ENCODE measurements at places on chromosomes 12 and 14.

DNA sequence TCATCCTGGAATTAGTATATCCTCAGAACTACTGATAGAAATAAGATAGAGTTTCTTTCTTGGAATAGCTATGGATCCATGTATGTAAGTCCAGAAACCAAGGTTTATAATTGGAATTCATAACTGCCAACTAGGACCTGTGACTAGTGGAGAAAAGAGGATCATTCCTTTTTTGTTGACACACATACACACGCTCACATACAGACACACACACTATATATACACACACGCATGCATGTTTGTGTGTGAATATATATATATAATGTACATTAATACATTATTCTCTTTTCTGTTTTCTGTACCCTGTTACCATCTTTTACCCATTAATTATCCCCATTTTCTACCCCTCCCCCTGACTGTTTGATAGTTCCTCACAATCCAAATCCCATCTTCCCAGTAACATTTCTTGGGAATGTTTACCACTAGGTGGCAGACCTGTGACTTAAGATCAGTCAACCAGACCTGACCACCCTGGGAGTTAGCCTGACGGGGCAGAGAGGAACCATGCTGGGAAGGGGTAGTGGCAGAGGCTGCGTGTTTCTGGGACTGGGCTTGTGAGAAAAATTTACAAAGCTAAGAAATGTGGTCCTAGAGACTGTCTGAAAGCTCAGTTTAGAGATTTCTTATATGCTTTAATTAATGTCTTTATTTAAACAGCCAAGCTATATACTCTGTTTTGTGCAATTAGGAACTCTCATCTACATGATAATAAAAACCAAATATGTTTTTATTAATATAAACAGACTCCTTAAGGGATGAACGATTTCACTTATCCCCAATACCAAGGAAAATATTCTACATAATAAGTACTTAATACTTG lies 308.0 kb downstream of the PPFIA2 start:
- DNase-seq: no peak

GRCh38 chr14:53715193-53715721 lies 241.4 kb downstream of the BMP4 start:
- no peak for DNase-seq

- DNase-seq: no peak
Observed at GRCh38 chr14:95770777-95771176, 56.9 kb upstream of the TCL1A start.

DNA sequence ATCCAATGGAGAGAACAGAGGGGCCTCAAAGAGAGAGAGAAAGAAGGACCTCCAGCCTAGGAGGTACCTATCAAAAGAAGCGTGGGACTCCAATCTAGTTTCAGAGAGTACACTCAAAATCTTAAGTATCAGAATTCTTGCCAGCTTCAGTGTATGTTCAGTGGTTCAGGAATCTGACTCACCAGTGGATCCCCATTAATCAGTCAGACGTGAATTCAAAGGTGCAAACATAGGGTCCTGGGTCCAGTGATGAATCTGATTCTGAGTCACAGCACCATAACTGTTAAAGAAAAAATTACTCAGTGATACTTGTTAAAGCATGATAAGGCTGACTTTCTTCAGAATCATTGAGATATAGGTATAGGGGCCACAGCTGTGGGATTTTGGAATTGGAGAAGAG lies 33.2 kb downstream of the ETNK1 start:
- no peak for DNase-seq

GRCh38 chr12:24561882-24562770 lies 386.8 kb downstream of the BCAT1 start:
- DNase-seq: no peak

DNA sequence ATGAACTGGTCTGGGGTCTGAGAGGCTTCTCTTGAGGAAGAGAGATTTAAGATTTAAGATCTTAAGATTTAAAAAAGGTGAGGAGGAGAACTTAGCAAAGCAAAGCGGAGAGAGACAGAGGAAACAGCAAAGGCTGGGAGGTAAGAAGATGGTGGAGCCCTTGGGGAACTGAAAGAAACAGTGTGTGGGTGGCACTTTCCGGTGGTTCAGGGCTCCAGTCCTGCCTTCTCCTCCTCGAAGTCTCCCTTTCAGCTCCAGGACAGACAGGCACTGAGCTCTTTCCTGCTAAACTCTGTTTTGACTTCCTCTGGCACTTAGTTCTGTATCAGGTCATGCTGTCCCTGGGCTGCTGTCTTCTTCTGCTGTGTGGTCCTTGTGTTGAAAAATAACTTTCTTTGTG lies 298.7 kb upstream of the SRRM4 start:
- no peak for DNase-seq

- DNase-seq: no peak
Observed at GRCh38 chr12:91542067-91542466, 359.4 kb upstream of the DCN start.

- DNase-seq: no peak
Observed at GRCh38 chr12:23098110-23098509, 473.1 kb downstream of the ETNK1 start.

DNA sequence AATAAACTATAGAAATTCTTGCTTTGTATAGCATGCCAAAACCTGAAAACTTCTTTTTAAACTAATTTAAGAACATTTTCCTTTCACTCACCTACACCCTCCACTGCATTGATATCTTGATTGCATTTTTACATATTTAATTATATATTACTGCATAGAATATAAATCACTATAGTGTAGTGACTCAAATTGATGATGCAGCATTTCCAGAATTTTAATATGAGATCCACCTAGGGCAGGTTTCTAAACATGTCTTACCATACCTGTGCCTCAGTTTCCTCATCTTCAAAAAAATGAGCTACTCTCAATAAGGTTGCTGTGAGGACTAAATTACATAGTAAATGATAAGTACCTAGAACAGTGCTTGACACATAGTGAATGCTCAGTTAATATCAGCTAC lies 881.5 kb downstream of the RPS29 start:
- no peak for DNase-seq

DNA sequence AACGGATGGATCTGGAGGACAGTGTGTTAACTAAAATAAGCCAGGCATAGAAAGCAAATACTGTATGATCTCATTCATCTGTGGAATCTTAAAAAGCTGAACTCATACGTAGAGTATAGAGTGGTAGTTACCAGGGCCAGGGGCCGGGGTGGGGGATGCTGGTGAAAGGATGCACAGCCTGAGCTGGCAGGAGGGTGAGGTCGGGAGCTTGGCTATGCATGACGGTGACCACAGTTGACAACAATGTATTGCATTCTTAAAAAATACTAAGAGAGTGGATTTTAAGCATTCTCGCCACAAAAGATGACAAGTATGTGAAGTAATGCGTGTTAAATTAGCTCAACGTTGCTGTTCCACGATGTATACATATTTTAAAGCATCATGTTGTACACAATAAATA lies 351.3 kb downstream of the TMEM121 start:
- DNase-seq: no peak

- DNase-seq: no peak
Observed at GRCh38 chr14:22630486-22630885, 13.7 kb downstream of the OR6J1 start.

- DNase-seq: no peak
Observed at GRCh38 chr12:101424620-101425019, 17.0 kb upstream of the ARL1 start.

DNA sequence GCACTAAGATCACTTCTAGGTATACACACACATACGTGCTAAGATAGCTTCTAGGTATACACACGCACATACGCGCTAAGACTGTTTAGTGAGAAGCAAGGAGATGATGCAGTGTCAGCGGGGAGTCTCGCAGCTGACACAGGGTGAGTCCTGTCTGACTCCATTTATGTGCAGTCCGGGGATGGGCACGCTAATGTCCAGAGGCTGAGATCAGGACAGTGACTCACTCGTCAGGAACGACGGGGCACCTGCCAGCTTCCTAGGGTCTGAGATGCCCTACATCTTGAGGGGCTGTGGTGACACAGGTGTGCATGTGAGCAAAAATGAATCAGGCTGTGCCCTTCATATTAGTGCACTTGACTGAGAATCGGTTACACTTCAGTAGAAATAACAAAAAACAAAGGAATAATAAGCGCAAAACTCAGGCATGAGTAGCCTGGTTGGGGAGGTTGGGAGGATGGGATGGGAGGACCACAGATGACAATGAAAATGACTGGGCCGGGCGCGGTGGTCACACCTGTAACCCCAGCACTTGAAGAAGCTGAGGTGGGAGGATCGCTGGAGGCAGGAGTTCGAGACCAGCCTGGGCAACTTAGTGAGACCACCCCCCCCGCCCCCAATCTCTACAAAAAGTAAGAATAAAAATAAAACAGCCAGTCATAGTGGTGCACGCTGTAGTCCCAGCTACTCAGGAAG lies 29.1 kb upstream of the ULK1 start:
- DNase-seq: no peak

DNA sequence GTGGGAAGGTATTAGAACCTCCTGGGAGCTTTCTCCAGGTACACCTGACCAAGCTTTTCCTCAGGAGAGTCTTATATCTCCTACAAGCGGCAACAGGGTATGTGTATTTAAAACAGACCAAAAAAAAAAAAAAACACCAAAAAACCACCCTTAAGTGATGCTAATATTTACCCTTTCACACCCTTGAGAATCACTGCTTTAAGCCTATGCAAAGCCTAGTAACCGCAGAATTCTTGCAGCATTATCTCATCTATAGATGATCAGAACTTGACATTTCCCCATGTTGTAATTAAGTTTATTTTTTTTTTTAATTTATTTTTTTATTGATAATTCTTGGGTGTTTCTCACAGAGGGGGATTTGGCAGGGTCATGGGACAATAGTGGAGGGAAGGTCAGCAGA lies 19.3 kb downstream of the ZNF641 start:
- no peak for DNase-seq

DNA sequence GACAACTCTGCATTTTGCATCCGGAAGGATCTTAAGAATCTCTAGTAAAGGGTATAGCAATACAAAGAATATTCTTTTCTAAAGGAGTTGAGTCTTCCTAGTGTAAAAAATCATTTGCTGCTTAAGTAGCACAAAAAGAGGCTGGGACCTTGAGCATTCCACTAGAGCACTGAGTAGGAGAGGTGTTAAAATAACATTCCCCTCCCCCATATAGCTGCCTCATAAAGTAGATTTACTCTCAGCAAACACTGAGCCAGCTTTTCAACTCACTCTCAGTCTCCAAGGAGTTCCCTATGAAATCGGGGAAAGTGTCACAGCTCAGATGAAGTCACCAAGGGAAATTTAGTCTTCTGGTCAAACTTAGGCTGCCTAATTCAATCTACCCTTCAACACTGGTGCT lies 592.7 kb downstream of the ETNK1 start:
- no peak for DNase-seq

DNA sequence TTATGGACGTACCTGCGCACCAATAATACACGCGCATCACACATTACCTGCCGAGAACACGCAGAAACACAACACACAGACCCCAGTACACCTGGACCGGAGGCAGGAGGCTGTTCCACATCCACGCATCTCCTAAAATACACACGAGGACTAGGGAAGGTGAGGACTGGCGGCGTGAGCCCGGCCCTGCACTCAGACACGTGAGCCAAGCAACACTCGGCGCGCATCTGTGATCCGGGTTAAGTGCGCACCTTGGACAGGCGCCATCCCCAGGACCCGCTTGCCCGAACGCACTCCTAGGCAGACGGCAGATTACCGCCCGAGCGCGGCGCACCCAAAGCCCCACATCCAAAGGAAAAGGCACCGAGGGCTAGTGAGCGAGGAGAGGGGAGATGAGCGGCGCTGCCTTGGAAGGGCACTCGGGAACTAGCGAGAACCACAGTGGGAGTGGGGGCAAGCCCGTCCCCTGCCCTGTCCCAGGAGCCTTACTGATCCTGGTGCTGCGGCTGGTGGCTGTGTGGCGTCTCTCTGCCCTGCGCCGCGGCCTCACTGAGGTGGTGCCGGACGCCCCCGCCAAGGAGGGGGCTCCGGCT lies 417 bp downstream of the GLS2 start:
- peak; percentile 5 for DNase-seq

- no peak for DNase-seq
Observed at GRCh38 chr14:57979376-57980048, 113.6 kb upstream of the SLC35F4 start.

- DNase-seq: no peak
Observed at GRCh38 chr12:101527682-101528081, 52.5 kb downstream of the SPIC start.

DNA sequence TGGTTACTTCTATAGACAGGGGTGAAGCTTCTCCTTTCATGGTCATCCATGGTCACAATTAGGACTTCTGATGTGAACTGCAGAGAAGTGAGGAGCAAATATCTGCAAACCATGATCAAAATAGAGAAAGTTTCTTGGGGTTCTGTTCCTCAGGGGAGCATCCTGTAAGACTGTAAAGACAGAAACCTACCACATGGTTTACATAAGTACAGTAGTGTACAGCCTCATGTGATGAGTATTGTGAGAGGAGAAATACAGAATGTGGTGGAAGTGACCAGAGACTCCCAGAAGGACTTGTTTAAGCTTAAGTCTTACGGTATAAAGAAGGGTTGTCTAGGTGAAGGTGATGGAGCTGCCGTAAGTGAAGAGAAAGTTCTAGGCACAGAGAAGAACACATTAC lies 484.7 kb downstream of the LRIG3 start:
- DNase-seq: no peak

DNA sequence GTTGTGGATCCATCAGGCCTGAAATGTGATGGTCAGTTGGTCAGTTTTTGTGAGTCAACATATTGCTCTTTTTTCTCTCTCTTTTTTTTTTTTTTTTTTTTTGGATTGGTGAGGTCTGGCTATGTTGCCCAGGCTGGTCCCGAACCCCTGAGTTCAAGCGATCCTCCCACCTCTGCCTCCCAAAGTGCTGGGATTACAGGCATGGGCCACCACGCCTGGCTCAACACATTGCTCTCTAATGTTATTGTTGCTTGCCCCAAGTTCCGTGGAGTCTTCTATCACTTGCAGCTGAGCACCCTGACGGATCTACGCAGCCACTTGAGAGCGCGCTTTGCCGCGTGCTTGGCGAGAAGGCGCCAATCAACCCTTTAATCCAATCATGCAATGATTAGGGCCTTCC lies 69.5 kb upstream of the DIO3 start:
- DNase-seq: no peak

- no peak for DNase-seq
Observed at GRCh38 chr12:27551172-27551840, 27.3 kb downstream of the PPFIBP1 start.

DNA sequence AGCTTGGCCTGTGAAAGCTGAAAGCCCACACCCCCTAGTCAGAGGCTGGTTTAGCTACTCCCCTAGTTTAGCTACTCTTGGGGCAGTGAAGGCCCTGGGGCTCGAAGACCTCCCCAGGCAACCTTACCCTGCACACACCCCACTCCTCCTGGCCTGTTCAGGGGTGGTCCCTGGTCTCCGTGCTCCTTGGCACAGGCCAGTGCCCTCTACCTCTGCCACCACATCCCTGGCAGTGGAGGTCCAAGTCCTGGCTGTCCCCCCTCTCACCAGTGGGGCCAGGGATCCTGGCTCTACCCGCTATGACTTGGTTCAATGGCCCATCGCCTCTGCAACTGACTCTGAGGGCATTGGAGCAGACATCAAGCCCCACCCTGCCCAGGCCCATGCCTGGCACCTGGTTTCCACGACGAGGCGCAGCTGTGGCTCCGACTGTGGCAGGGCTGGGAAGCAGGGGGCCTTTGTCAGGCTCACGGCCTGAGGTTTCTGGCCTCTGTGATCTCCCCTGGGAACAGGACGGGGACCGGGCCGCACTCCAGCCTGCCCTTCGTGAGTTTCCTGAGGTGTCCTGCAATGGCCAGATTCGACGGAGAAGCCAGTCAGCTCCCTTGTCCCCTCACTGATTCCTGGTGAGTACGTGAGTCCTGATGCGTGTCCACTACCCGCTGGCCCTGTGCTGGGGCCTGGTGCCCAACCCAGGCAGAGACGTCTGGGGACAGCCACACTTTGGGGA lies 5.7 kb downstream of the TMEM121 start:
- DNase-seq: no peak
